Myocyte (in vitro differentiated cells): ENCODE measurements at places on chromosomes 7 and 10. TPM values are rescaled to one million over a fixed set of nuclear protein-coding genes. Genes with fewer than 3 reads are reported as not detected.

GRCh38 chr10:37732685-37733084 is 124.7 kb downstream of the ZNF248 start:
- no peak for DNase-seq

The PRLHR gene
- total RNA-seq = not detected in 2 replicates

GRCh38 chr10:18214691-18215563 is 74.7 kb downstream of the CACNB2 start:
- peak; percentile 69 for DNase-seq

The TLL2 gene
- 0.45 and 0.57 TPM in 2 replicates for total RNA-seq

GRCh38 chr10:106467506-106467905 is 697.0 kb downstream of the SORCS1 start:
- DNase-seq = no peak

The HYAL4 gene
- total RNA-seq = 0.21 and 0.43 TPM in 2 replicates
